ENCODE measurements at places on chromosomes 3 and 15.

GRCh38 chr15:92614301-92614700, 41.3 kb downstream of the FAM174B start:
- DNase-seq: no peak

GRCh38 chr3:151501171-151501922, 40.5 kb upstream of the IGSF10 start:
- no peak for DNase-seq

GRCh38 chr15:31537770-31538592, 211.3 kb downstream of the KLF13 start:
- DNase-seq: no peak

GRCh38 chr3:141707741-141708203, 30.3 kb upstream of the RNF7 start:
- DNase-seq: no peak

- no peak for DNase-seq
Observed at GRCh38 chr15:24862726-24863521, 91.9 kb upstream of the SNRPN start.

- DNase-seq: no peak
Observed at GRCh38 chr3:152197451-152197850, 71.3 kb upstream of the MBNL1 start.

DNA sequence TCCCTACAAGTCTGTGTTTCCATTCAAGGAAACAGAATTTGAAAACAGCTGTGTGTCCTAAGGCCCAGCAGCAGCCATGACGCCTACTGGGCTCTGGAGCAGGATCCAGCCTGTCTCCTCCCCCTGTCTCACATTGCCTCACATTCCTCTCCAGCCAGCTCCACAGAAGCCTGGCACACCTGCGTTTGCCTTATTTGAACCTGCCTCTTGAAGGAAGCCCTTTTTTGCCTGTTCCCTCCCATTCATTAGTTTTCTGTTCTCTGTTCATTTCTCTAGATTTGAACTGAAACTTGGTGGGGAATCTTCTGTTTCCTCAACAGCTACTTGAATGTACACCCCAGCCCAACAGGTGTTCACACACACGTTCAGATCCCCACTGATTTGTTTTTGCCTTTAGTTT, 890.5 kb downstream of the TUSC7 start:
- DNase-seq: no peak

DNA sequence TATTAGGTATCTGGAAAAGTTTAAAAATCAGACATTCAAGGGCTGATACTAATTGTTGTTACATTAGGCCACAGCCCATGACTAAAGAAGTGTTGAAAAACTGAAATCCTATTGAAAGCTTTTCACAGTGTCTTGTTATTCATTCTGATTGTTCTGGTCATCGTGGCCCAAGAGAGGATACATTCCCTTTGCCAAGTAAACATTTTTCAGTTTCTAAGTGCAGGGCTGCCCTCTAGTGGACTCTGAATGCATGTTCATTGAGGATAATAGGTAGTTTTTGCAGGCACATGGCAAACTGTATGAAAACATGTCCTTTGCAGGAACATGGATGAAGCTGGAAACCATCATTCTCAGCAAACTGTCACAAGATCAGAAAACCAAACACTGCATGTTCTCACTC, 181.1 kb downstream of the MYRIP start:
- DNase-seq: no peak

GRCh38 chr3:188473045-188473444, 319.1 kb downstream of the LPP start:
- DNase-seq: no peak

- DNase-seq: no peak
Observed at GRCh38 chr3:160577556-160578195, 12.3 kb upstream of the KPNA4 start.

DNA sequence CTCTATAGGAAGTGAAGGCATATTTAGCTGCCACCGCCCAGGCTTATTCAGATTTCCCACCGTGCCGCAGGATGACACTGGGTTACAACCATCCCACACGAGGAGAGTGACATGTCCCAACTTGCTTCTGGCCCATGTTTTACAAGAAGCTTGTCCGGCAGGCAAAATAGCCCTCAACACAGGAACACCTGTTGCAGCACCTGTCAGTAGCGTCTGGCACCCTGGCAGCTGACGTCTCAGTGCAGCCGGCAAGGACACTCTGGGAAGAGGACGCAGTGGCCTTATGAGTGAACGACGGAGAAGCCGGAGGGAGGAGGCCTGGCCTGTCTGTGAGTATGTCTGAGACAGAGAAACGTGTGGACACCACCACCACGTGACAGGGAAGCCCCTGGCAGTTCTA, 32.1 kb downstream of the FAM174B start:
- DNase-seq: no peak

DNA sequence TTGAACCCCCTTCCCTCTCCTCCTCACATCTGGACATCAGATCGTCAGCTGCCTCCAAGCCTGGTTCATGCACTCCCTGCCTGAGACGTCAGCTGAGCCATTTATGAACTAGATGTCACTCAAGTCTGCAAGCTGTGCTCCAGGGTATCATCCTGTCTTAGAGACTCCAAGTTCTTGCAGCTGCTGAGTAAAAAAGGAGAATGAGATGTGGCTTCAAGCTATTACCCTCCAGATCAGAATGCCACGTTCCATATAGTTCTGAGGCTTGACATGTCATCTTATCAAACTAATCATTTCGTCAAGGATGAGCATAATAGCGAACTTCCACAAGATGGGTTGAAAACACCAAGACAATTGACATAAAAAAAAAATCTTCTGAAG, 766.3 kb downstream of the TBL1XR1 start:
- DNase-seq: no peak

DNA sequence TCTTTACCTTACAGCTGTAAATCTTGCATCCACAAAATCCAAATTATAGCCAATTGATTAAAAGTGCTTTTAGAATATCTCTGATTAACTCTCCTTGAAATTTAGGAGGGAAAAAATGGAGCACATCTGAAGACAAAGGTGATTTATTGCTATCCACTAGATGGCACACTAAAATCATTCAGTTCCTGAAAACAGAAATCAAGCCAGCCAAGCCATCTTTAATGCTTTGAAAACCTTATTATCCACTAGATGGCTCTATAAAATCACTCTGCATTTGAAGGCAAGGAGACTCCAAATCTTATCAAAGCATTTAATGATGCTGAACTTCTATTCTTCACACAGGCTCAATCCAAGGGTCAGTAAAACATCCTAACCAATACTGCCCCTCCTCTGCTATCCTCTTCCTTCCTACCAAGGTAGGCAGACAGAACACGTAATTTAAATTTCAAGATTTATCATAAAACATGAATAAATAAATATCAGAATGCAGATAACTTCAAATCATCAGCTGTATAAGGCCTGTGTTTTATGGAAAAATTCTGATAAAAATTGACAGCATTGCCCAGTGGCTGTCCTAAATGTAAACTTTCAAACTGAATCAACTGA, 48.4 kb downstream of the GOLIM4 start:
- DNase-seq: peak; percentile 46

GRCh38 chr3:80592792-80593191, 825.0 kb upstream of the ROBO1 start:
- no peak for DNase-seq

- DNase-seq: peak; percentile 4
Observed at GRCh38 chr3:110070161-110070916, 733.0 kb upstream of the DPPA4 start.

- DNase-seq: no peak
Observed at GRCh38 chr15:38217788-38218609, 34.6 kb upstream of the SPRED1 start.

DNA sequence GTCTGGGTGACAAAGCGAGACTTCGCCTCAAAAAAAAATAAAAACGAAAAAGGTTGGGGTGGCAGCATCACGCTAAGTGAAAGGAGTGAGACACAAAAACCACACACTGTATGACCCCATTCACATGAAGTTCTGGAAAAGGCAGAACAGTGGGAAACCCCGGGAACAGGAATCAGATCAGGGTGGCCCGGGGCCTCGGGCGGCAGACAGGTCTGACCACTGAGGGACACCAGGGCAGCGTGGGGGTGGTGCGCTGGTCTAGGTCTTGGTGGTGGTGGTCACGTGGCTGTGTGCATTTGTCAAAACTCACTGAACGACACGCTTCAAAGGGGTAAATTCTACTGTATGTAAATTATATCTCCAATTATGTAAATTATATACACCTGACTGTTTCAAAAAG, 79.7 kb upstream of the PRR20G start:
- DNase-seq: no peak

DNA sequence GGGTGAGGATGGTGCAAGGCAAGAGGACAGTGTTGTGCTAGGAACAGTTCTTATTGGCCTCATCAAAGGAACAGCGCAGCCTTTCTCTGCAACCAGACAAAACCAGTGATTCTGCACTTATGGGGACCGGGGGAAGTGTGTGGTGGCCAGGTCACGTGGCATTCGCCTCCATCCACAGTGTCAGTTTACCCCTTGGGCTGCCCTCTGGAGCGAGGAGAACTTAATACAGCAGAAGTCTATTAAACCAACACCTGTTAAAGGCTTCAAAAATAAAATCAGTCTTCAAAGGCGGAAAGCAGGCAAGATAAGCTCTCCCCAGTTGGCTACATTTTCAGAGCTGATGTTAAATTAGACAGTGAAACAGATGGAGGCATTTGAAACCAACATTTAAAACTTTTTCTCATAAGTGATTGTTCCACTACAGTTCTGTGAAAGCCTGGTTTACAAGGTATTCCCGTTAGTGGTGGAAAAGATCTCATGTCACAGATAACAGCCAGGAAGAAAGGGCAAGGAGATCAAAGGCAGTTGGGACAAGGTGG, 75.2 kb downstream of the LRIG1 start:
- no peak for DNase-seq

DNA sequence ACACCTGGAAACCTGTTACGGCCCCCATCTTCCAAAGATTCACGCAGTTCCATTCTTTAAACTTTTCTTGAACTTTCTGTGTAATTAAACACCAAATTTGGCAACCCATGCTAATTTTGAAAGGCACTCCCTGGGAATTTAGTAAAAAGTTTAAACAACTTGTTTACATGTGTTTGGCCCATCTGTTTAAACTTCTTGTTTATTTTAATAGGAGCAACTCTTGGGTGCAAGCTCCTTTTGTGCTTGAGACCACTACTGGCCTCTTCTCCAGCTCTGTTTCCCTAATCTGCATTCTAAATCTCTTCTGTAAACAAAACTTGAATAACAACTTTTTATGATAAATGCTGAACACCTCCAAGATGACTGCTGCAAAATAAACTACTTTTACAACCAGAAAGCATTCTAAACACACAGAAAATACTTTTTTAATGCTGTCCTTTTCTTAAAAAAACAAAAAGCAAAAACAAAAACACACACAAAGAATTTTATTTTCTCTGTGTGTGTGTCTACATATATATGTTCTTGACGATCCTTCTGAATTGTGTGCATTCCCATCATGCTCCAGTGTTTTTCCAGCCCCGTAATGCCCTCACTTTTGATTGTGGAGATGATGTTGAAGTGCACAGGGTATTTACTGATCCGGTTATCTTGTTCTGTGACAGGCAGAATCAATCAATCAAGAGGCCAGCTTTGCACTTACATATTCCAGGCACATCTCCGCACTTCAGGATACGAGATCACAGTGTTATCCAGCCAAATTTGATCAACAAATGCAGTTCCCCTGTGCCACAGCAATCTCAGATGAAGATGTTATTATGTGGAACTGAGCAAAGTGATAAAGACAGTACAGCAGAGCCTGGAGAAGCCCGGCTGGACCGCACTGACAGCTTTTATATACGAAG, 416.9 kb downstream of the FOXP1 start:
- DNase-seq: no peak

GRCh38 chr3:150414258-150414657, 6.2 kb downstream of the TSC22D2 start:
- DNase-seq: peak; percentile 48

DNA sequence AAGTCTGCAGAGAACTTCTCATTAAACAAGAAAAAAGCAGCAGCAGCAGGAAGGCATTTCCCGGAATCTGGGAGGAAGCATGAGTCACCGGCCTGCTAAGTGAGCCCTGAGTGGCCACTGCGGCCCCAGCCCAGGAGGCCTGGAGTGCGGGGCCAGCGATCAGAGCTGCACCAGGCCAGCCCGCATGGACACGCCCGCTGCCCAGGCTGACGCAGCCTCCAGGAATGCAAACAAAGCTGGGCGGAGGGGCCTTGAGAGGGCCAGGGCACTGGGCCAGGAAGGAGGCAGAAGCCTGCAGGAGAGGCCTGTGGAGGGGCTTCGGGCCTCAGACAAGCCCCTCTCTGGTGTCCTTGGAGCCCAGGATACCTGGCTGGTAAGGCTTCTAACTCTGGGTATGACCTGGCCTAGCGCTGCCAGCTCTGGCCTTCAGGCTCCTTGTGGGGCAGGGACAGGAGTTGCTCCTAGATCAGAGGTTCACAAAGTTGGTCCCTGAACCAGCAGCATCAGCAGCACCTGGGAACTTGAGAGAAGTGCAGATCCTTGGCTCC, 101.2 kb downstream of the SMAD6 start:
- no peak for DNase-seq

DNA sequence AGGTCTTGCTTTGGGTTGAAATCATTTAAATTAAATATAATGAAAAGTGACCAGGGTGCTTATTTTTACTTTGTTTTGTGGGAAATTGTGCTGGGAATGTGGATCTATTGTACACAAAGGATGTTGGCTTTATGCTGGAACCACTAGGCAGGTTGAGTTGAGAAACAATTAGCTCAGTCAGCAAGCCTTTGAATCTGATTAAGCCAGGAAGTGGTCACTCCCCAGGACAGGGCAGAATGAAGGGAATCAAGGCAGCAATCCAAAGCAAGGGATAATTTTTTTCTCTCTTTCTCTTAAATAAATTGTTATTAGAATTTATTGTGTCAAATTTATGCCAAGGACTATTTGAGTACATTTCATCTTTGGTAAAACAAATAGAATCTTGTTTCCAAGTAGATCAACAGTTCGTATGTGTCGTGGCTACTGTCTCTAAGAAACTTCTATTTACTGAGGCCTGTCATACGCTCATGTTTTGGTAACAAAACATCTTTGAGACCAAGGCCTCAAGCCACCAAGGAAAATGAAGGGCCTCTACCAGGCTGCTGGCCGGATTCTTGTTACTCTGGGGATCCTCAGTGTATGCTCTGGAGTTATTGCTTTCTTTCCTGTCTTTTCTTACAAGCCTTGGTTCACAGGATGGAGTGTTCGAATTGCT, at the start of gene TMEM212:
TMEM212 (plus strand) TSS at position 486 of the 655 bp plus-strand sequence; CDS start at position 521, 35 bp downstream.
- no peak for DNase-seq

- no peak for DNase-seq
Observed at GRCh38 chr3:10532939-10533736, 27.8 kb upstream of the ATP2B2 start.

Measured in frontal cortex (tissue), 4 donors.